Ascending aorta (tissue), 2 donors: ENCODE measurements at places on chromosomes 7 and 10.

- H3K36me3 ChIP-seq: no peaks in the 10 kb centered on the region
- no peaks in the 10 kb centered on the region for H3K4me1 ChIP-seq
- no peaks in the 10 kb centered on the region for H3K27me3 ChIP-seq
- no peak overlapping the region for H3K27ac ChIP-seq
These were observed 79.6 kb upstream of the LRRC4 start for GRCh38 chr7:128110641-128111364.

- no peak for DNase-seq
- H3K27ac ChIP-seq: no peak overlapping the region
- no peak overlapping the region for H3K4me3 ChIP-seq
- H3K4me1 ChIP-seq: no peaks in the 10 kb centered on the region
- H3K27me3 ChIP-seq: no peaks in the 10 kb centered on the region
- H3K36me3 ChIP-seq: no peaks in the 10 kb centered on the region
These were observed 8.5 kb upstream of the NFE2L3 start for GRCh38 chr7:26143298-26144048.

- DNase-seq: no peak
- no peak overlapping the region for H3K27ac ChIP-seq
- H3K4me3 ChIP-seq: no peak overlapping the region
- H3K36me3 ChIP-seq: peaks cover 6% of the 10 kb centered on the region
- no peaks in the 10 kb centered on the region for H3K27me3 ChIP-seq
These were observed 41.4 kb downstream of the NRF1 start for GRCh38 chr7:129652914-129653313.

GRCh38 chr10:127892743-127893142, at the start of gene CLRN3:
TSS of gene CLRN3 (minus strand) at chr10:127892941. CDS start at chr10:127892784, 157 bp downstream.
- H3K4me1 ChIP-seq: no peaks in the 10 kb centered on the region
- no peak within 1 kb of the TSS for H3K27ac ChIP-seq
- no peaks in the 10 kb centered on the region for H3K36me3 ChIP-seq
- DNase-seq: no peak

DNA sequence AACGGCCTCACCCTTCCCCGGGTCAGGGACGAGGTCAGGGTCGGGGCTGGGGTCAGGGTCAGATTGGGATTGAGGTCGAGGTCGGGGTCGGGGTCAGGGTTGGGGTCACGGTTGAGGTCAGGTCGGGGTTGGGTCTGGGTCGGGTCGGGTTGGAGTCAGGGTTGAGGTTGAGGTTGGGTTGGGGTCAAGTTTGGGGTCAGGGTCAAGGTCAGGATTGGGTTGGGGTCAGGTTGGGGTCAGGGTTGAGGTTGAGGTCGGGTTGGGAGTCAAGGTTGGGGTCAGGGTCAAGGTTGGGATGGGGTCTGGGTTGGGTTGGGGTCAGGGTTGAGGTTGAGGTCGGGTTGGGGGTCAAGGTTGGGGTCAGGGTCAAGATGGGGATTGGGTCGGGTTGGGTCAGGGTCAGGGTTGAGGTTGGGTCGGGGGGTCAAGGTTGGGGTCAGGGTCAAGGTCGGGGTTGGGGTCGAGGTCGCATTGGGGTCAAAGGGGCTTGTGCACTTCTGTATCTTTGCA, 131.4 kb downstream of the VIPR2 start:
- no peak for DNase-seq
- H3K27me3 ChIP-seq: no peaks in the 10 kb centered on the region
- H3K27ac ChIP-seq: peak overlapping the region; percentile 96
- no peaks in the 10 kb centered on the region for H3K36me3 ChIP-seq
- no peak overlapping the region for H3K4me3 ChIP-seq

GRCh38 chr7:76423666-76424412, 911 bp upstream of the ZP3 start:
- no peaks in the 10 kb centered on the region for H3K36me3 ChIP-seq
- no peak for DNase-seq
- no peaks in the 10 kb centered on the region for H3K4me1 ChIP-seq
- no peaks in the 10 kb centered on the region for H3K27me3 ChIP-seq
